ENCODE measurements at places on chromosomes 2 and 18.

DNA sequence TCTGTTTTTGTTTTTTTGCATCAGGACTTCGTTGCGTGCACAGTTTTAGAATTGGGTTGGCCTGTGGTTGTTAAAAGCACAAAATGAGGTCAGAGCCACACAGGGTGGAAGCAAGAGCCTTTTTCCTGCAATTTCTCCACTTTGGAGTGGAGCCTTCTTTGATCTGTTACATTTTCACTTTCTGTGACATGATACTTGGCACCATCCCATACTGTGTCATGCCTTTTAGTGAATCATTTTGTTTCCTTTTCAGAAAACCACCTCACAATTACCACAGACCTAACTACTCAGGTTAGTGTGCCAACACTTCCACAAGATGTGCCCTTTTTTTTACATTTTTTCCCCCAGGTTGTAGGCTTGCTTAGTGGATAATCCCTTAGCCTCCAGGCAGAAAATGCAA, 32.5 kb downstream of the MERTK start:
- DNase-seq: no peak

DNA sequence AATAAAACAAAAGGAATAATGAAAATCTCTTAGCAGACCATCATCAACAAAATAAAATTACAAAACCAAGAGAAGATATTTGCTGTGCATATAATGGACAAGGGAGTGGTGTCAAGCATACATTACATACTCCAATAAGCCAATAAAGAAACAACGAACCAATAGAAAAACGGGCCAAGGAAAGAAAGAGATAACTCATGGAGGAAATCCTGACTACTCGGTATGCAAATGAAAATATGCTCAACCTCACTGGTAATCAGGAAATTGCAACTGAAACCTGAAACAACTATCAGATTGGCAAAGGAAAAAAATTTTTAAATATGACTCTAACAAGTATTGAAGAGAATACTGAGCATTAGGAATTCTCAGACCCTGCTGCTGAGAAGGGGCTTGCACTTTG, 84.7 kb downstream of the BCL2 start:
- DNase-seq: no peak

- DNase-seq: no peak
Observed at GRCh38 chr2:10919410-10919770, 7.7 kb downstream of the KCNF1 start.

DNA sequence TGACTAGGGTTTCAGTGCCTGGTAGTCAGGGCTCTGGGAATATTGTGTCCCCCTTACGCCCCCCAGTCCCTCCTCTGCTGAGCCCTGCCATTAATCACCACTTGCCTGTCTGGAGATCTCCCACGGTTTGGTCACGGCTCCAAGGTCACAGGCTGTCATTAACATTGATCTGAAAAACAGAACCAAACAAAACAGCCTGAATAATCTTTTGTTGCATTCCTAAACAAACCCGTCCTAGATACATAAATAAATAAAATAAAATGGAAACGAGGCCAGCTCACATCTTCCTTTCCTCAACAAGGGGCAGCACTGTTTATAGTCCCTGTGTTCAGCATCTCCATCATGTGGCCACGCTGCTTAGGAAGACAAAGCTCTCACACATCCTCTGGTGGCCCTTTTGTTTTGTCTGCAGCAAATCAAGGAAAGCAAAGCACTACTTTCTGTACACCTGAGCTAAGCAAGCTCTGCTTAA, 282.8 kb downstream of the AGPS start:
- DNase-seq: no peak

DNA sequence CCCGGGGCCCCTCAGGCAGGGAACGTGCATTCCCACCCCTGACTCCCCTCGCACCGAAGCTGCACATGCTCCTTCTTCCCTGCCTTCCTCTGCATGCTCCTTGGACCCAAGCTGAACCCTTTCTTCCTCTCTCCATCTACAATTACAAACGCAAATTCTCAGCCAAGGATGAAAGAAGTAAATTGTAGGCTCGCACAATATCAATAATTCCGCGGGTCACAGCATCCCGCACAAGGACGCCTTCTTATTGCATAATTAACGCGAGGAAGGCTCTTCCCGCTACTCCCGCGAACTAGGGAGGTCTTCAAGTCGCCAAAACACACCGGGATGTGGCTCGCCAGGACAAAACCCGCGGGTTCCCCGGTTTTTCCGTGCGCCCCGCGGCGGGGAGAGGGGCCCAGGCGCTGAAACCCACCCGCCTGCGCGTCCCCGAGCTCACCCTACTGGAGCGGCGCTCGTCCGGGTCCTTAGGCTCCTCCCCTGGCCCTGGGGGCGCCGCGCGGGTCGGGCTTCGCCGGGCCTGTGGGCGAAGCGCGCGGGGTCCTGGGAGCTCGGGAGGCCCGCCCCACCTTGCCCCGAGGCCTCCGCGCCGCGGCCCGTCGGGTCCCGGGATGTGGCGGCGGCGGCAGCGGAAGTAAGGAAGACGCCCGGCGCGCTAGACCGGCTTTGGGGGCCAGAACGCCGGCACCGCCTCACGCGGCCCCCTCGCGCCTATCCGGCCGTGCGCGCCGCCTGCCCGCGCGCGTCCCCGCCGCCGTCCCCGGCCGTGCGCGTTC, at the start of gene CHST10:
TSS of gene CHST10 (minus strand) at position 734 of the 776 bp plus-strand sequence. CDS start 10,993 bp downstream, outside the sequence.
- no peak for DNase-seq

GRCh38 chr2:240783819-240784621, 36.0 kb downstream of the KIF1A start:
- DNase-seq: no peak

GRCh38 chr2:1406434-1406833, 6.8 kb upstream of the TPO start:
- no peak for DNase-seq

- DNase-seq: no peak
Observed at GRCh38 chr18:45237343-45238098, 377.8 kb upstream of the SLC14A2 start.

- no peak for DNase-seq
Observed at GRCh38 chr2:226915846-226916360, 80.0 kb downstream of the RHBDD1 start.

DNA sequence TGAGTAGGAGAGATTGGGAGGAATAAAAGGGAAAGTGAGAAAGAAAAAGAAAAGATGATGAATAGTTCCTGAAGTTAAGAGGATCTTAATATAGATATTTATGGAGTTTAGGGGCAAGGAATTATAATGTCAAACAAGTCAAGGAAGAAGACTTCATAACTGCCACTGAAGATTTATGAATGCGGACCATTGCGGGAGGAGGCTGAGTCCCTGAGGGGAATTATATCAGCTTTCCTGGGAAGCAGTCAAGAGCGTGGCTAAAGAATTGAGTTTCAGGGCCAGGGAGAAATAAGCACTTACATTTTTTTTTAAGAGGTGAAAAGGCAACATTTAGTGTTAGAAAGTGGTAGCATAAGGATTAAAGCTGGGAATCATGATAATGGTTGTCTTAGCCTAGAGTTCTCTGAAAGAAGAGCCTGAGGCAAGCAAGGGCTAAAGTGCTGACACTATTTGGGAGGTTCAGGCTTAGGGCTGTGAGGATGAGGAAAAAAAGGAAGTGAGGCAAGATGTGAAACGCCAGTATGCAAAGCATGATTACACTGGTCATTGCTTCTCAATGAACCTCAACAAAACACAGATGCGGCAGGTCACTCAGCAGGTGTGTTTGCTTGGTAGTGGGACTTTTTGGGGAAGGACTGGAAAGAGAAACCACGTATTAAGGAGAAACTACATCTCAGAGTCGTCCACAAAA, 217.1 kb downstream of the SLC4A3 start:
- DNase-seq: no peak

DNA sequence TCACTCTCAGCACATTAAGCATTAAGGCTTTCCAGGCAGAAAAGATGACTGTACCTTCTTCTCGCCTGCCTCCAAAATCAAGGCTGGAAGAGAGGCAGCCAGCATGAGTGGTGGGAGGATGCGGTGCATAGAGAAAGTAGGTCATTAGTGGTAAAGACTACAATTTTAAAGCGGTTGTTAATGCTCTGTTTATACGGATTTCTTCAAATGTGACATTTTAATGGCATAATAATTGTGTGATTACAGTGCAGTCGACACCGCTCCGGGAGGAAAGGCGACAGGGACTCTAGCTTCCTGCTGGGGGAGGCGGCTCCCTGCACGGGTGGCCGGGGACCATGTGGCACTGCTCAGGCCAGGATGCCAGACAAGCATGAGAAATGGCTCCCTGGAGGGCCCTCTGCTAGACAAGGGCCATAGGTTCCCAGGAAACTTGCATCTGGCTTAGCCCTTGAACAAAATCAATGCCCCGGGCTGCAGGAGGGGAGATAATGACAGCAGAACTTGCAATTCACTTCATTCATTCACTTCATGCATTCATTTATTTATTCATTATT, 129.6 kb downstream of the GALNT14 start:
- DNase-seq: no peak

DNA sequence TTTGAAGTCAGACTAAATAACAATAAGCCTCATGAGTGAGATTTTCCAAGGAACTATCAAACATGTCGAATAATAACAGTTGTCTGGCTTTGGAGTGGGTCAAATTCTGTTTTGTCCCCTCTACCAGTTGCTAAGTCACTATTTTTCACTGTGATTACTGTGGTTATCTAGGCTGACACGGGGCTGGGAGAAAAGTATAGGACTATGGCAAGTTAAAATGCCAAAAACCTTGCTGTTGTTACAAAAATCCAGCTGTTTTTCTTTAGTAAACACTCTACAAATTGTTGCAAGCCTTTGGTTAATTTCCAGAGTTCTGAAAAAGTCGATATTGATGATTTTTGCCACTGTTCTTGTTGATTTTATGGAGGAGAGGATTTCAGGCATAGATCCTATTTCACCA, 1.5 kb downstream of the CFAP210 start:
- DNase-seq: no peak

DNA sequence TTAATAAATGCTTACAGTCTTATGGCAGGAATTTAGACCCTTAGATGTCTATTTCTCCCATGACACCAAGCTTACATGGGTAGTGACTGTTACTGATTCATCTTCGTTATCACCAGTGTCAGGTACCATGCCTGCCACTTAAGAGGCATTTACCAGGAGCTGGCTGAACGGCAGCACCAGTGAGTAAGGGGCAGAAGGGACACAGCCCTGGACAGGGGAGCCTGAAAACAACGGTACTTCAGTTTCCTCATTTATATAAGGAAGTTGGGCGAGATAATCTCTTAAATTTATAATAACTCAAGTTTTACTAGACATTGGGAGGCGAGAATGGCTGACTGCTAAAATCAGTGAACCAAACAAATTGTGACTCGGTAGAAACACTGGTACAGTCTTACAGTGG, 1.2 kb downstream of the COA5 start:
- DNase-seq: no peak

DNA sequence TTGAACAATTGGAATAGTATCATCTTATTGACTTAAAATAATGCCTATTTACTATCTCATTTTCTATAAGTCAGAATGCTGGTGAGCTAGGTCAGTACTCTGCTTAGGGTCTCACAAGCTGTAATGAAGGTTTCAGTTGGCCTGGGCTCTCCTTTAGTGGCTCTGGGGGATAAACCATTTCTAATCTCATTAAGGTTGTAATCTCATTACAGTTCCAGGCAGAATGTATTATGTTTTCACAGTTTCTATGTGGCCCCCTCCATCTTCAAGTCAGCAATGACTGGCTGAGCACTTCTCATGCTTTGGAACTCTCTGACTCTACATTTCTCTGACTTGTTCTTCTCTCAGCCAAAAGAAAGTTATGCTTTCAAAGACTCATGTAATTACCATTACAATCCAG, 163.1 kb downstream of the CCDC178 start:
- no peak for DNase-seq

- DNase-seq: no peak
Observed at GRCh38 chr2:163341426-163341825, 394.4 kb downstream of the FIGN start.

- DNase-seq: no peak
Observed at GRCh38 chr2:113190871-113191270, 17.1 kb downstream of the PSD4 start.
